Right ventricle myocardium superior (tissue), 1 donor: ENCODE measurements at places on chromosomes 2 and 18. TPM values are rescaled to one million over a fixed set of nuclear protein-coding genes. Genes with fewer than 3 reads are reported as not detected.

IMMT gene
- 301 TPM for total RNA-seq

HOXD13 gene
- not detected for total RNA-seq

PARD6G gene
- 1.7 TPM for total RNA-seq

APLF gene
- 4.0 TPM for total RNA-seq

RPIA gene
- 17.4 TPM for total RNA-seq

SERPINB10 gene
- total RNA-seq, result not detected

FIGLA gene
- total RNA-seq, result not detected

STPG4 gene
- total RNA-seq, result not detected

FAM117B gene
- 2.3 TPM for total RNA-seq

NPAS2 gene
- total RNA-seq, result 38.0 TPM

FSHR gene
- total RNA-seq, result 0.46 TPM

TGOLN2 gene
- 59.9 TPM for total RNA-seq

- DNase-seq, result no peak
Measured at GRCh38 chr2:38123911-38124310, 48.0 kb upstream of the CYP1B1 start.

GRCh38 chr2:122707224-122707824 is 951.9 kb downstream of the TSN start:
- no peak for DNase-seq

GRCh38 chr2:179344280-179344964 is 79.8 kb upstream of the SESTD1 start:
- DNase-seq, result no peak

GRCh38 chr18:50656396-50656795 is 96.5 kb downstream of the MAPK4 start:
- no peak for DNase-seq

DNA sequence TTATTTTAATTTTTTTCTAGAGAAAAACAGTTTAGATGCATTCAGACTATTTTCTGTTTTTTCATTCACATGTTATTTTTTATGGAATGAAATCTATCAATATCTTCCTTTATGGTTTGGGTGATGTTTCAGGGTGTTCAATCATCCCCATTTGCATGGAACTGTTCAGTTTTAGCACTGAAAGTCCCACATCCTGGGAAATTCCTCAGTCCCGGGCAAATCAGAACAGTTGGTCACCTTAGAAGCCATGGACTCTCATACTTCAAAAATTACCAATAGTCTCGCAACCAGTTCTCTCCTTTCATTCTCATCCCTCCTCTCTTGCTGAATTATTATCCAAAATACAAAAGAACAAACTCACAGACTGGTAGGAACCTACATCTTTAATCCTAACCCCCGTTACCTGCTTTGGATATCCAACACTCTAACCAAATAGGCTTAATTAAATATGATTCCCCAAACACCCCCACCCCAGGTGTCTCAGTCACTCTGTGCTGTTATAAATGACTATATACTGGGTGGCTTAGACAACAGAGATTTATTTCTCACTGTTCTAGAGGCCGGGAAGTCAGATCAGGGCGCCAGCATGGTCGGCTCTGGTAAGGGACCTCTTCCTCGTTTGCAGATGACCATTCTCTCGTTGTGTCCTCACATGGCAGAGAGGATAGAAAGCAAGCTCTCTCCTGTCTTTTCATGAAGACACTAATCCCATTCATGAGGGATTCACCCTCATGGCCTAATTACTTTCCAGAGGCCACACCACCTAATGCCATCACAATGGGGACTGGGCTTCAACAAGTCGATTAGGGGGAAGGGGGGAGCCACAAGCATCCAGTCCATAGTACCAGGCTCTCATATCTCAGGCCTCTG is 57.7 kb upstream of the SLC1A4 start:
- no peak for DNase-seq

DNA sequence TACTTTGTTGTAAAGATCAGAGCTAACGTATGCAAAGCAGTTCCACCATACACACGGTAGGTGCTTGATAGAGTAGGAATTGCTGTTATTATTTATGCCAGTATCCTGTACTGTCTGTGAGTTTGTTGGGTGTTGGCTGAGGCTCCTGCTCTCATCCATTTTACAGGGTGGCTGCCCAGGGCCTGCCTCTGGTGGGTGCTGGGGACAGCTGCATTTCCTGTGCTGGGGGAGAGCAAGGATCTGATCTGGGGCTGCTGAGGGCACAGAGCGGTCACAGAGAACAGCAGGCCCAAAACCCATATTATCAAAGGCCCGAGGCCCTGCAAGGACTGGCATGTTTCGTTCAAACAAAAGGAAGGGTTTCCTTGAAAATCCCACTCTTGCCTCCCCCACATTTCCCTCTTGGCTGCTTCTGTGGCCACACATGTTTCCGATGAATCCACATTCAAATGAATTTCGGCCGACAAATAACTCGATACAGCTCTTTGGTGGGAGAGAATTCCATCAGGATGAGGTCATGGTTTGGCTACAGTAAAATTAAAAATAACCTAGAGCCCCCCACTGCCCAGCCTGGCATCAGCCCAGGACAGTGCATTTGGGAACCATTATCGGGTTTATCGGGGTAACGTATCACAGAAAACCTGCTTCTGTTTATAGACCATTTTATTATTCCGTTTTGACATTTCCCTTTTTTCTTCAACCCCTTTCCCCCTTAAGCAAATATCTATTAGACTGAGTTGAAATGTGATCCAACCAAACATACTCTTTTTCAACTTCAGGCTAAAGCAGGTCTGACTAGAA is 143.4 kb downstream of the CYRIA start:
- no peak for DNase-seq

DNA sequence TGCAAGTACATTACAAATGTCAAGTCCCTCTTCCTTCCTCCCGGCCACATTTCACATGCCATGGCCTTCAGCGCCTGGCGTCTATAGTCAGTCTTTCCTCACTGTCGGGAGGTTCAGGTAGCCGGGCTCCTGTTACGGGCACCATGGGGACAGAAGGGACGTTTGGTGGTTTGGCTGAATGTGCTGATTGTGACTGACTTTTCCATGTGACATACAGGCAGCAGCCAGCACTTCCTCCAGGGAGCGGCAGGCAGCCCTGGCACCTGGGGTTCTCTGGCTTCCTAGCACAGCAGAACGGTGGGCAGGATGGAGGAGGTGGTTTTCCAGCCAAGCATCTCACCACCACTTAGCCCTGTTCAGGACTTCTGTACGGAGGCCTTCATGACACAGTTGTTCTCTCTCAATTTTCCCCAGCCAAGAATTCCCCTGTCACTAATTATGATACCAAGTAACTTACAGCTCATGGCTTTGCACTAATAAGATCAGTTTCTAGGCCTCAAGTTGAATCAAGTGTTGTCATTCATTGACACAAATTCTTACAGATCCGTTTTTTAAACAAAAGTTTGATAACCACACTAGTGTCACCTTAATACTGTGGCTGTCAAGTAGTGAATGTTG is 83.9 kb upstream of the REV1 start:
- no peak for DNase-seq

GRCh38 chr2:22281033-22281432 is 1103.9 kb upstream of the KLHL29 start:
- DNase-seq, result no peak

GRCh38 chr18:12772111-12772510 is 69.3 kb downstream of the PSMG2 start:
- DNase-seq, result no peak

GRCh38 chr2:223585666-223586065 is 16.5 kb downstream of the SCG2 start:
- DNase-seq, result no peak

DNA sequence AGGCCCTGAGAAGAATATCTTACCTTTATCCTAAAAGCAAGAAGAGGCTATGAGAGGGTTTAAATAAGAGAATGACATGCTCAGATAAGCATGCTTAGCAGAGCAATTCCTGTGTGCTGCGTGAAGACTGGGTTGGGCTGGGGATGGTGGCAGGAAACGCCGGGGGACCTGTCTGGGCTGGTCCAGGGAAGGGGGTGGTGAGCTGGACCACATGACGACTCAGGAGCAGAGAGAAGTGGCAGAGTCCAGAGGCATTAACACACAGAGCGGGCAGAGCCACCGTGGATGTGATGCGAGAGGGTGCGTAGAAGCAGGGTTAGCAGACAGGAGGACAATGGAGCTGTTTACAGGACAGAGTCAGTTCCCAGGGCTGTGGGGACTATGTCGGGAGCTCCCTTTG is 84.5 kb downstream of the ZBTB7C start:
- DNase-seq, result no peak

DNA sequence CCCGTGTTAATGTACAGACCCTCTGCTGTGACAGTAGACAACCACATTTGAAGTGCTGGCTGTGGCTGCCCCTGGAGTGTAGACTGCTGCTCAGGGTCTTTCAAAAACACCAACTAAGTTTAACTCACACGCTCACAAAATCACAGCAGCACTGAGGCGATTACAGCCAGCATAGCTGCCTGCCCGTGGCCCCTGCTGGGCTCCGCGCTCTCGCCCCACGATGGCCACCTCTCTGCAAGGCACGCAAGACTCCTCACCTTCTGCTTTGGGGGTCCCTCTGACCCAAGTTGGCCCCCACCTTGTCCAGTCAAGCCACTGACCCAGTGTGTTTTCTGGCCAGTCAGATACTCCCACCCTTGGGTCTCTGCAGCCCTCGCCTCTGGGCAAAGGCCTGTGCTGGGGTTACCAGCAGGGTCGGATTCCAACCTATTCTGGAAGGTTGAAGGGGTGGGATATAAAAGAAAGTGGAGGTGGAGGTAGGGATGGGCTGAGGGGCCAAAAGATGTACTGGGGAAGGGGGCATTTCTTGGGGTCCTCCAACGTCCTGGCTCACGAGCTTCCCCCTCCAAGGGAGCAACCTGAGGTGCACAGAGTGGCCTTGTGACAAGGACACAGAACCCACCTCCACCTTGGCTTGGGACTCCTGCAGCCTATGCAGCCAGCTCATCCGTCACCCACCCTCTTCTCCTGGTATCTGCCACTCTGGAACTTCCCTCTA is 2.9 kb upstream of the B3GNT7 start:
- peak; percentile 16 for DNase-seq

DNA sequence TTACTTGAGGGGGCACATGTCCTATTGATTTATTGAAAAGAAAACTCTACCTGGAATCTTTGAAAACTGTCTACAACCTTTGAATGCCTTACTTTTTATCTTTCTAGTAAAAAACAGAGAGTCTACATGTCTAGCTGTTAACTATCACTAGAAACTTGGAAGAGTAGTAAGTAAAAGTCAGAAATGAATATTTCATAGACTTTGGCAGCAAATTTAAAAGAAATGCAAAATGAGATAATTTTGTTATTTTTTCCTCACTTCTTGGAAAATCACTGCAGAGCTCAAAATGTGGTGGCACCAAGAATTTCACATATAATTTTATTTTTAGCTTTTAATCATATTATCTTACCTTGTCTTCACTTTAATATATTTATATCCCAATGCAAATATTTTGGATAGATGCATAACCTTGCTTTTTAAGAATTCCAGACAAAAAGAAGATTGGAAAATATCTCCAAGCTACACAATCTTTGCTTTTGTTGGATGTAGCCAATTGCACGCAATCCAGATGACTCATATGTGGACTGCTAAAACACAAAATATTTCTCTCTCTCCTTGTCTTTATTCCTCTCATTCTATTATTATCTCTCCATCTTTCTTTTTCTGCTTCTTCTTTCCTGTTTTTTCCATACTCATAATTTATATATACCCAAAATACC is 92.2 kb upstream of the DSEL start:
- DNase-seq, result no peak

- DNase-seq, result no peak
Measured at GRCh38 chr2:96891591-96892333, 21.9 kb upstream of the SEMA4C start.

- no peak for DNase-seq
Measured at GRCh38 chr2:24576146-24576545, 85.1 kb downstream of the NCOA1 start.

DNA sequence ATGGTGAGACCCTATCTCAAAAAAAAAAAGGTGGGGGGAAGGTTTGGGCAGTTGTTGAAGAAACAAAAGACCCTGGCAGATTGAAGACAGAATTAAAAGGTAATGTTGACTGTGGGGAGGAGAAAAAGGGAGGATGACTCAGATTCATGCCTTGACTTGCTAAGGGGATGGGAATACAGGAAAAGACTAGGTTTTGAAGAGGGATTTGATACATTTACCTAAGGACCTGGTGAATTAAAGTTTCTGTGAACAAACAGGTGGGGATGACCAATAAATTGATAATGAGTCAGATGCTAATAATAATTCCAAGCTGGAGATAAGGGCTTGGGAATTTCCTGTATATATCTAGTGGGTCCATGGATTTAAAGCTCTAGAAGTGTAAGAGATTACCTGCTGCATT is 27.6 kb downstream of the TTR start:
- no peak for DNase-seq

DNA sequence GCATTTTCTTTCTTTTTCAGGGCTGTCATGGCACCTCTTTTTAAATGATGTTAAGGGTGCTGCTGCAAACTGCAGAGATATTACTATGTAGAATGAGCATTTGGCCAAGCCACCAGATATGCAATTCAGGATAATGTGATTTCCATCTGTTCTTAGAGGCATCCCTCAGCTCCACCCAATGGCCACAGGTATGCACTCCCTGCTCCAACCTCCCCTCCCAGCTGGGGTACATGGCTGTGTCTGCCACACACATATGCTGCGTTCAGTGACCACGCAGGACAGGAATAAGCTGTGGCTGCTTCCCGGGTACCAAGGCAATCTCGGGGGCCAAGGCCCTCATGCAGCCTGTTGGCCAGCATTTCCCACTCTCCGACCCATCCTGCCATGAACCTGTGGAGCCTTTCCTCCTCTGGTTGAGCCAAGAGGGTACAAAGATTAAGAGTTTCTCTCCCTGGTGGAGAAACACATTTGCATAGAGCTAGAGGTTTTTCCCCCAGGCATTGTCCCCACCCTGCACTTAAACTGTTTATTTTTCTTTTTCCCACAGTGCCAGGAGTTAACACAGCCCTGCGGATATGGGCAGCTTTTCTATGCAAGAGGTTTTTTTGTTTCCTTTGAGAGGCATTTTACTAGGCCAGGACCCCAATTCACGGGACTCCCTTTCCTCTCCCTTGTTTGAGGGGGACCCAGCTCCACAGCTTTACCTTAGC is 147.0 kb downstream of the GCA start:
- no peak for DNase-seq

- DNase-seq, result no peak
Measured at GRCh38 chr2:36589230-36589630, 8.7 kb downstream of the FEZ2 start.

- no peak for DNase-seq
Measured at GRCh38 chr18:76875390-76876325, 53.3 kb downstream of the ZNF236 start.

- DNase-seq, result no peak
Measured at GRCh38 chr2:152518641-152519580, 183.9 kb downstream of the FMNL2 start.

DNA sequence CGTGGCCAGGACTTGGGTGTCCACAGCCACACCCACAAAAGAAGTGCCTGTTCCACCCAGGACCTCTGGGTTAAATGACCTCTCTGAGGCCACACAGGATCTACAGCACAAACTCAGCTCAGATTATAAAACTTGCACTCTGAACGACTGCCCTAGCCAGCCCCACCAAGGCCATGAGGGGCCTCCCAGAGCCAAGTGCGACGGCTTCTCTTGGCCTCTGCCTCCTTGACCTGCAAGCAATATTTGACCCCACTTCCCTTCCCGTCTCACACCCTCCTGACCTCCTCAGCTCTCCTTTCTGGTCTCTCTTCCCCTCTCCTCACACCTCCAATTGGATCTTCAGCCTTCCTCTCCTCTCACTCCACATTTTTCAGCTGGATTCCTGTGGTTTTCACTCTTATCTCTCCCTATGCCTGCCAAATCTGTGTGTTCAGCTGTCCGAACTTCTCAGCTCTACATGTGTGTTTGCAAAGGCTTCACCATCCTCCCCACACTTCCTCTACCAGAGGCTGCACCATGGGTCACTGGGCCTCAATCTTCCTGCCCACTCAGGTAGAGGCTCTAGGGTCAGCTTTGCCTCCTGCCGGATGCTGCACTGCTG is 25.3 kb upstream of the STEAP3 start:
- no peak for DNase-seq

- DNase-seq, result no peak
Measured at GRCh38 chr2:161307676-161308075, 549 bp upstream of the PSMD14 start.
